ENCODE measurements at places on chromosomes 2 and 18.

GRCh38 chr18:23136326-23137096 is 1.2 kb downstream of the CABLES1 start:
- peak; percentile 18 for DNase-seq

- DNase-seq, result no peak
Observed at GRCh38 chr2:30990176-30990575, 148.1 kb downstream of the GALNT14 start.

DNA sequence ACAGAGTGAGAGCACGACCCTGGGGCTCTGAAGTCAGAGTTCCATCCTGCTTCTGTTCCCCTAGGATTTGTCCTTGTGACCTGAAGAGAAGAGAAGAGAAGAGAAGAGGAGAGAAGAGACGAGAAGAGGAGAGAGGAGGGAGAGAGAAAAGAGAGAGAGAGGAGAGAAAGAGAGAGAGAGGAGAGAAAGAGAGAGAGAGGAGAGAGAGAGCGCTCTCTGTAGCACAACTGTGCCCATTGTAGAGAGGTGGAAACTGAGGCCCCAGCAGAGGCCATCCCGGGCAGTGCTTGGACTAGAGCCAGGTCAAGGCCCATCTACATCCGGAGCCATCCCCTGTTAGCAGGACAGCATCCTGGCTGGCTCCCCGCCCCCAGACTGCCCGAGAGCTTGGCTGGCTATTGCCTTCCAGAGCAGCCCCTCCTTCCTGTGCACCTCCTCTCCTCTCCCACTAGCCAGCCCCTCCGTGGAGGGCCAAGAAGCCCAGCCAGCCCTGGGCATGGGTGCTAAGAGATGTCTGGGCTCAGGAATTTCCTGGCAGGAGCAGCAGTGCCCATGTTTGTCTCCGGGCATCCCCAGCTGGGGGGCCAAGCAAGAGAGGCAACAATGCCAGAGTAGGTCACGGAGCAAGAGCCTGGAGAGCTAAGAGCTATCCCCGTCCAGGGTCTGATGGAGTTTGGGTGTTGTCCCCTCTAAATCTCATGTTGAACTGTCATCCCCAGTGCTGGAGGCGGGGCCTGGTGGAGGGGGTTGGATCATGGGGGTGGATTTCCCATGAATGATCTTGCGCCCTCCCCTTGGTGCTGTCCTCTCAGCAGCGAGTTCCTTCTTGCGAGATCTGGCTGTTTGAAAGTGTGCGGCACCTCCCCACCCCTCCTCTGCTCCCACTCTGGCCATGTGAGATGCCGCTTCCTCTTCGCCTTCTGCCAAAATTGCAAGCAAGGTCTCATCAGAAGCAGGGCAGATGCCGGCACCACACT is 18.2 kb upstream of the GPR55 start:
- DNase-seq, result peak; percentile 68

DNA sequence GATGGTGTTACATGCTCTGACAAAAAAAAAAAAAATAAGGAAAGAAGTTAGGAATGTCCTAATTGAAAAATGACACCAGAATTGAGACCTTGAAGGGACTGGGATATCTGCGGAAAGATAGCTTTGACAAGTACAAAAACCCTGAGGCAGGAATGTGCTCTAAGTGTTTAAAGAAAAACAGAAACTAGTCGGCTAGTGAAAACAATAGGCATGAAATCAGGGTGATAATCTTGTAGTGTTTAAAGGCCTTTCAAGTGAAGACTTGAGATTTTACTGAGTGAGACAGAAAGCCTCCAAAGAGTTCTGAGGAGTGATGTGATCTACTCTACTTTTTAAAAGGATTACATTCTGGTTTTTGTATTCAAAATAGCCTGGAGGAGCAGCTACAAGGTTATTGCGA is 107.4 kb downstream of the COBLL1 start:
- DNase-seq, result no peak

Data from activated naive CD8-positive, alpha-beta T cell treated with anti-CD3 and anti-CD28 coated beads, Interleukin-2, amount 50 U/mL, for 24 hours (primary cell).